ENCODE measurements at places on chromosomes 11 and 22.

DNA sequence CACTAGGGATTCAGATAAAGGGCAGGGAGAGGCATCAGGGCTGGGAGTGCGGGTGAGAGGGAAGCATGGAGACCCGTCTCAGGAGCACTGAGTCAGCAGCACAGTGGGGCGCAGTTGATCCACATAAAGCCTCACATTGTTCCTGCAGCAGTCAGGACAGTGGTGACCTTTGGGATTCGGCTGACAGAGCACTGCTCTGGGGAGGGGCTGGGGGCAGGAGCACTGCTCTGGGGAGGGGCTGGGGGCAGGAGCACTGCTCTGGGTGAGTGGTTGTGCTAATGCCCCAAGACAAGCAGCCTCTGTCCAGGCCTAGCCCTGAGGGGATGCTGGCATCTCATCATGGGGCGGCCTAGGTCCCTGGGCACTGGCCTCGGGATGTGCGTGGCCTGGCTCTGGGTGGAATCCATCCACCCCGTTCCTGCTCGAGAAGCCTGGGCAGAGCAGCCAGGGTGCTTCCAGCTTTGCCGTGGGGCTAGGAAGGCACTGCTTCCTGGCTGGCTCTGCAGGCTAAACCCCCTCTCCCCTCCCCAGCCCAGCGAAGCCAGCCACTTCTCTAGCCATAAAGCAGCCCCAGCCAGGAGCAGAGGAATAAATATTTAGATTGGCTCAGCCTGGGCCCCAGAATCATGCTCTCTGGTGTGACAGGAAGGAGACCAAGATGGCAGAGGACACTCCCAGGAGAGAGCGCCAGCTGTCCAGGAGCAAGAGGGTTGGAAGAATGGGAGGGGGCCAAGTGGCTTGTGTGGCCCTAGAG, 7.3 kb downstream of the OAF start:
- no peak for DNase-seq

DNA sequence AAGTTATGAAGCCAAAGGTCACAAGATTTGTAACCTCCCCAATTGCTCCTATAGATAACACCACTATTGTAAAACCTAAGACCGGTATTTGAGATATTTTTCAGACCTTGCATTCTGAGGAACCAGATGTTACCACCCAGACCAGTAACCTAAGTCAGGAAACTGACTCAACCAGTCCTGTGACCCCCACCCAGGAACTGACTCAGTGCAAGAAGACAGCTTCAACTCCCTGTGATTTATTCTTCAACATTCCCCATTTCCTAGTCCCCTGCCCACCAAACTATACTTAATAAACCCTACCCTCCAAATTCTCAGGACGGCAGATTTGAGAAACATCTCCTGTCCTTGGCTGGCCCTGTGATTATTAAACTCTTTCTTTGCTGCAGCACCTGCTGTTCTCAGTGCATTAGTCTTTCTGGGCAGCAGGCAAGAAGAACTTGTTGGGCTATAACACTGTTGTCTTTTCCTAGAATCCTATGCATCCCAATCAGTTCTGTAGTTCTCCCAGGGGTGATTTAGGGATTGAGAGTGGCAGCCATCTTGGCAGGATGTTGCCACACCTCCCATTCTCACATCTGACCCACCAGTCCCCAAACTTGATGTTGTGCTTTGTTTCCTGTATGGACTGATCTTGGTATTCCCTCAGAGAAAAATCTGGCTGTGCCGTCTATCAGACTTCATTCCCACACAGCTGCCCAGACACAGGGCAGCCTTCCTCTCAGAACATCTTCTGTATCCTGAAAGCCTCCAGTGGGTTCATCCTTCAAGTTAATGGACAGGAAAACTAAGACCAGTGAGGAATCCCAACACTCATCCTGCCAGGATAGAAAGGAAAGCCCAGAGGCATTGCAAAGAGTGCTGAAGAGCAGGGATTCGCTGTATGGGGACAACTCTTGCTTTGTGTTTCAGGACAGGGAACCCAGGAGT, 104.0 kb downstream of the PDE2A start:
- DNase-seq: peak; percentile 55

GRCh38 chr11:34869425-34869824, 46.8 kb downstream of the APIP start:
- DNase-seq: no peak

- peak; percentile 78 for DNase-seq
Measured at GRCh38 chr11:65503949-65504673, 5.3 kb downstream of the MALAT1 start.

- no peak for DNase-seq
Measured at GRCh38 chr11:76806131-76806530, 23.0 kb downstream of the TSKU start.

GRCh38 chr22:50531962-50532674, 2.3 kb upstream of the TYMP start:
- DNase-seq: peak; percentile 84

- peak; percentile 92 for DNase-seq
Measured at GRCh38 chr22:44701824-44702478, at the start of gene PRR5. PRR5 (plus strand) TSS chr22:44702204; CDS start chr22:44702475, 271 bp downstream.

GRCh38 chr11:32090545-32091370, at the start of gene RCN1:
RCN1 (plus strand) TSS chr11:32091074; CDS start chr11:32091197, 123 bp downstream.
- DNase-seq: peak; percentile 93

- DNase-seq: no peak
Measured at GRCh38 chr11:84824624-84825023, 802.5 kb downstream of the DLG2 start.

DNA sequence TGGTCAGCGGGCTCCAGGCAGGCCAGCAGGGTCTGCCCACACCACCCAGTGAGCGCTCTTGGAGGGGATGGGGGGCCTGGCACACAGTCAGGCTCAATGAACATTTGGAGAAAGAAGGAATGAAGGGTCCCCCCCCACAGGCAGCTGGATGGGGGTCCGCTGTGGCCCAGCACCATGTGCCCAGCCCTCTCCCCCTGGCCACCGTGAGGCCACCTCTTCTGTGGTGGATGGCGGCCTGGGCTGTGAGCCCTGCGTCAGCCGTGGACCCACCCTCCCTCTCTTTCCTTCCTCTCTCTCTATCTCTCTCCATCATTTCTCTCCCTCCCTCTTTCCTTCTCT, 35.1 kb upstream of the MUC5AC start:
- no peak for DNase-seq

Measured in umbilical cord (tissue), 2 donors.